Central memory CD8-positive, alpha-beta T cell (primary cell): ENCODE measurements at places on chromosomes 13 and 19.

DNA sequence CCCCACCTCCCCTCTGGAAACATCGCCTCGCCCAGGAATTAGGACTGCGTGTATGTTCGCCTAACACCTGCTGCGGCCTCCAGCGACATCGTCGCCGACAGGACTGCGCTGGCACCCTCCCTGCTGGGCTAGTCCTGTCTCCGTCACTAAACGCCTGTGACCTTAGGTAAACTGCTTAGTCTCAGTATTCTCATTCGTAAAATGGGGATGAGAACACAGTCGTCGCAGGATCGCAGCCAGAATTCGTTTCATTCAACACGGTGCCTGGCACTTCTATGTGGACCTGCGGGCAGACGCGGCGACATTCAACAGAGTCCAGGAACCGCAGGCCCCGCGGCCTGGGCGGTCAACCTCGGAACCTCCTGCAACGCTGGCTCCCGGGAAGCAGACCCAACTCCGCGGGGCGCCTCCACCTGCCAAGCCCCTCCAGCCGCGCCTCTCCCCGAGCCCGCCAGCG is 485 bp downstream of the CRYL1 start:
- DNase-seq = no peak

DNA sequence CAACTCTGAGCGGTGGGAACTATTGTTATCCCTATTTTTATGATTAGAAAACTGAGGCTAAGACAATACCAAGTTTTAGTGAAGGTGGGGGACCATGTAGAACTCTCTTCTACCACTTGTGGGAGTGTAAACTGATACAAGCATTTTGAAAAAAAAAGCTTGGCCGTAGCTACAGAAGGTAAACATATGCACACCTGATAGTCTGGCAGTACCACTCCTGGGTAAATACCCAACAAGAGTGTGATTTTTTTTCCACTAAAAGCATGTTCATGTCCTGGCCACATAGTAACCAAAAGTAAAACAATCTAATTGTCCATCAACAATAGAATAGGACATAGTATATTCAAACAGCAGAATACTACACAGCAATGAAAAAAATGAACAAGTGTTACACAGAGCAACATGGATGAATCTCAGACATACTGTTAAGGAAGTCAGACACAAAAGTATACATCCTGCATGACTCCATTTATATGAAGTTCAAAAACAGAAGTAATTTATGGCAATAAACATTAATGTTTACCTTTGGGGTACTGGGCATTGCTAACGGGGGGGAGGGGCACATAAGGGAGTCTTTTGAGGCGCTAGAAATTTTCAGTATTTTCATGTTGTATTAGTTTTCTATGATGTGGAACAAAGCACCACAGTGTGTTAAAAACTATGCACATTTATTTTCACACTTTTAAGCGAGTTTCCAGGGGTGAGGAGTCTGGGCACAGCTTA is 6.4 kb upstream of the SPATA13 start:
- no peak for DNase-seq

GRCh38 chr13:79846386-79846785 is 365.4 kb downstream of the NDFIP2 start:
- DNase-seq = no peak

- no peak for DNase-seq
Measured at GRCh38 chr13:112695121-112695520, 5.3 kb downstream of the ATP11A start.

GRCh38 chr13:75365724-75366173 is 116.2 kb downstream of the TBC1D4 start:
- no peak for DNase-seq

- DNase-seq = no peak
Measured at GRCh38 chr13:36675213-36675536, 1.4 kb downstream of the SERTM1 start.

GRCh38 chr13:33296793-33297425 is 11.4 kb upstream of the STARD13 start:
- DNase-seq = no peak

GRCh38 chr19:40155749-40156265 is 35.4 kb upstream of the MAP3K10 start:
- no peak for DNase-seq

DNA sequence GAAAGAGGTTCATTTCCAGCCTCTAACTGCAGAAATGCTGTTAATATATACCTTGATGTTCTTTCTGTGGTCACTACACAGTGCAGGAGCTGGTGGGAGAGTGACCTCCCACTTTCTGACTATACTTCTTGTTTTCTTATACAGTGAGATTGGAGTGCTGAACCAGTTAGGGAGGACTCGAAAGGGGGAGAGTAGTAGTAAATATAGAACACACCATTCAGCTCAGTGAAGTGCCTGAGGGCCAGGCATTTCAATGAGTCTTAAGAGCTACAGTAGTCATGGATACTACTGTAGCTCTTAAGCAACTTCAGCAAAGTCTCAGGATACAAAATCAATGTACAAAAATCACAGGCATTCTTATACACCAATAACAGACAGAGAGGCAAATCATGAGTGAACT is 372.9 kb downstream of the MTUS2 start:
- no peak for DNase-seq

DNA sequence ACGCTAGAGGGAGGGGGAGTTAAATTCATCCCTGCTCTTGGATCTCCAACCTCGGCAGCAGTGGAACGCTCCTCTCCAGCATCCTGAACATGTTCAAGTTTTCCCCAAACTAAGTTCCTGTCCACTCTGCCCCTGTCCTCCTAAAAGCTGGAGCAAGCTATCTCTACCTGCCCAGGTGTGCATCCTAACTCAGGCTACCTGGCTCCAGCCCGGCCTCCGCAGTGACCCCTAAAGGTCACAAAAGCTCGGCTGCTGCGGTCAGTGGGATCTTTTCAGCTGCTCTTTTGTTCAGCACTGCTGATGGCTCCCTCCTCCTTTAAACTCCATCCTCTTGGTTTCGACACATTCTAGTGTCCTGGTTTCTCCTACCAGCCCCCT is 1.4 kb downstream of the DCUN1D2 start:
- DNase-seq = no peak

GRCh38 chr13:20391597-20392452 is 133.8 kb downstream of the CRYL1 start:
- no peak for DNase-seq

DNA sequence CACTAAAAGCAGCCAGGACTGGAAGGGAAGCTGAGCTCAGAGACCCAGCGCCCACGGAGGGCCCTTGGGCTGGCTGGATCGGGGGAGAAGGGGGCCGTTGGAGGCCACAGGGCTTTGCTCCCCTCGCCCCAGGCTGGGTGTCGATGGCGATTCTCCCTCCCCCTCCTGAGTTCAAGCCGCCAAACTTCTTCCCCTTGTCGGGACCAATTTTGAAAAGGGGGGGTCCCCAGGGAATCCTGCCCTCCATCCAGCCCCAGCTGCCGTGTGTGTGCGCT is 61.2 kb downstream of the COLGALT1 start:
- no peak for DNase-seq

GRCh38 chr19:4144666-4145249 is 8.7 kb upstream of the CREB3L3 start:
- no peak for DNase-seq
